ENCODE measurements at places on chromosomes 7 and 10.
A peak's percentile ranks its signal among the peaks of the same experiment; 100 is the strongest.

GRCh38 chr7:72481934-72482333 lies 69.8 kb upstream of the CALN1 start:
- no peak for DNase-seq

- no peak for DNase-seq
Observed at GRCh38 chr7:90677486-90678404, 81.6 kb downstream of the CDK14 start.

DNA sequence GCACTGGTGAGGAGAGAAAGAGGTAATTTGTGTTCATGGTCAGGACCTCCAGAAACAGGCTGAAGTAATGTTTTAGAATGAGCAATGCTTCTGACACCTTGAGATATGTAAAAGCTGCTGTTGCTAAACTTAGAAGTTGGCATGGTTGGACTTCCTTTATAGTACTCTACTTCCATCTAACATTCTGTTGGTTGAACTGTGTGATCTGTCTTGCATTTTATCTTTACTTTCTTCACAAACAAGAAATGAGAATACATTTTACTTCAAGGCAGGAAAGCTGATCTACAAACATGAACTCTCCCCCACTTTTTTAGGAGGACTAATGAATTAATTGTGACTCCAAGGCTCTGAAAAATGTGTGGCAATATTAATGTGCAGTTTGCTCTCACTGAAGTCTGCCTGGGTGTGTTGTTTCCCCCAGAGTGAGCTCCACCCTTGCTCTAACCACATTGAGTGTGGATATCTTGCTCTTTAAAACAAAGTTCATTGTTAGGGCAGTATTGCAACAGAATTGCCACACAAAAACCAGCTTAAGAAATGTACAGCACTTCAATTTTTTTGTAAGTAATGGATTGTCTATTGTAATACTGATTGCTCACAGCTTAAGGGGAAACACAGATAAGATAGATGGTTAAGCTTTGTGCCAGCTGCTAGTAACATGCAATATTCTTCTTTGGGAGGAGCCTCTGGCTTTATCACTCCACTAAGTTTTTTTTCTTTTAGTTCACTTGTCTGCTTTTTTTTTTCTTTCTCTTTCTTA lies 69.0 kb downstream of the ADD3 start:
- peak; percentile 82 for DNase-seq

DNA sequence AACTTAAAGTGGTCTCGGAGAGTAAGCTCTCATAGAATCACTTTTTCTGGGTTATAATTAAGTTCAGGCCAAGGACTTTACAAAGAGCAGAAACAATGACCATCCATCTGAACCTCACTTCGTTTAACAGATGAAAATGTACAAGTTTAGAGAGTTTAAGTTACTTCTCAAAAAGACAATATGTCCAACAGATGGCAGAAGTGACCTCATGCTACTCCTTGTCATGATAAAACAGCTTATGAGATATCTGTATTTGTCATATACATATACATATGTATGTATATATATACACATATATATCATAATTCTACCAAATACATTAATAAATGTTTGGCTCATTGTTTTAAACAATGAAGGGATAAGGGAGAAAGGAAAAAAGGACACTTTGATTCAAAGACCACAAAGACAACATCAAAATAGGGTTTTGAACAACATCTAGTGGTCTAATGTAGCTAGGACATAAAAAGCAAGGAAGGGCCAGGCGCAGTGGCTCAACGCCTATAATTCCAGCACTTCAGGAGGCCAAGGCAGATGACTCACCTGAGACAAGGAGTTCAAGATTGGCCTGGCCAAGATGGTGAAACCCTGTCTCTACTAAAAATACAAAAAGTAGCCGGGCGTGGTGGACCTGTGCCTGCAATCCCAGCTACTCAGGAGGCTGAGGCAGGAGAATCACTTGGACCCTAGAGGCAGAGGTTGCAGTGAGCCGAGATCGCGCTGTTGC lies 17.8 kb downstream of the NAPEPLD start:
- DNase-seq, result no peak

DNA sequence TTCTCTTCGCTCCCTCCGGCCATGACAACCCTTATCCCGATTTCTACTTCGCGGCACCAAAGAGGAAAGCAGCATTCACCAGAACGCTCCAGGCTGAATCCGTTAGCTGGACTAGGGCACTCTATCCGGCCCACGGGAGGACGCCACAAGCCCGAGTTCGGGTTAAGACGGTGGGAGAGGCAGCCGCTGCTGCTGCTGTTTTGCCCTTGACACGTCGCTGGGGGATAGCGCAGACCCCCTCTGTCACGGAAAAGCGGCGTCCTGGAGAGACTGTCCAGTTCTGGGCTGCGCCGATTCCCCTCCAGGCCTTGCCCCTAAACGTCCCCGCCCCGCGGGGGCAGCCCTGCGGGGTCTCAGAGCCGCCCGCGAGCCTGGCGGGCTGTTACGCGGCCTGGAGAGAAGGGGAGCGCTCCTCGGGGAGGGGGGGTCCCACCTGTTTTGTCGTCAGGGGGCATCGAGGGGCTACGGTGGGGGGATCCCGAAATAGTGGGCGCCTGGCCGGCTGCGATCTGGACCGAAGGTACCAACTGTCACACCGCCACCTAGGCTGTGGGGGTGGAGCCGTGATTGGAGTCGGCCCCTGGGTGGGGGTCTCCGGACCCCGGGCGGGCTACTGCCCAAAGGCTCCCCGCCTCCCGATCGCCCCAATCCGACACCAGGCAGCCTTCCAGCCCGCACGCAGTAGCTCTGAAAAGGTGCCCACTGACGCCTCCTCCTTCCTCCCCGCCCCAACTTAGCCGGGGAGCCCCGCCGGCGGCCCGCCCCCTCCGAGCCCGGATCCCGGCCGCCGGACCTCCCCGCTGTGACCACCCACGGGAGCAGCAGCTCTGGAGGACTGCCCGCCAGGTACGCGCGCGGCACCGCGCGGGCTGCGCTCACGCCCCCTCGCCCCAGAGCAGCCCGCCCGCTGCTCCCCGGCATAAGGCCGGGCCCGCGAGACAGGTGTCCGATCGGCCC lies 772 bp downstream of the SGMS1 start:
- DNase-seq, result no peak

GRCh38 chr7:30285536-30286284 lies 1.3 kb downstream of the ZNRF2 start:
- DNase-seq, result peak; percentile 60

- no peak for DNase-seq
Observed at GRCh38 chr10:2120746-2121145, 383.4 kb upstream of the ADARB2 start.

GRCh38 chr10:93072713-93073538 lies 767 bp upstream of the CYP26A1 start:
- no peak for DNase-seq

GRCh38 chr7:147509541-147510200 lies 1080.9 kb upstream of the C7orf33 start:
- DNase-seq, result peak; percentile 38

GRCh38 chr10:129833994-129834739 lies 129.9 kb downstream of the EBF3 start:
- DNase-seq, result no peak

GRCh38 chr10:85008488-85009184 lies 680.2 kb downstream of the CCSER2 start:
- DNase-seq, result no peak

- DNase-seq, result no peak
Observed at GRCh38 chr7:70923181-70923845, 208.6 kb upstream of the GALNT17 start.

GRCh38 chr10:62648921-62649320 lies 155.6 kb upstream of the ADO start:
- no peak for DNase-seq

DNA sequence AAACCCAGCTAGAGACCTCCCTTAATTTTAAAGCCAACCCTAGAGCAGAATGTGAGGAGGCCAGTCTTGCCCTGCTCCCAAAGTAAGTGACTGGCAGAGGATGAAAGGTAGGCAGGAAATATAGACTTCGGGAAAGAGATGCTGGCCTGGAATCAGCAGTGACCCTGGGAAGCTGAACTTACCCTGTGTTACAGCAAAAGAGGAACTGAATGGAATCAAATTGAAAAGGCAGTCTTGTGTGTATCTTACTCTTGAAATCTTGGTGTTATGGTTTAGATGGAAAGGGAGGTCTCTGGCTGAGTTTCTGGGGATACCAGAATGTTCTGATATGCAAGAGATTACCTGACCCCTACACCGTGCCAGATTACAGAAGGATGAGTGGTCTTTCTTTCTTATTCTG lies 7.9 kb upstream of the CFAP43 start:
- DNase-seq, result no peak

All from astrocyte of the spinal cord (primary cell).